ENCODE measurements at places on chromosomes 7 and 10.
A peak's percentile ranks its signal among the peaks of the same experiment; 100 is the strongest.

GRCh38 chr7:114722562-114722961 is 199.3 kb upstream of the MDFIC start:
- DNase-seq: no peak

- peak; percentile 3 for DNase-seq
These were observed 47.2 kb upstream of the SFTPD start for GRCh38 chr10:79995979-79996634.

- DNase-seq: no peak
These were observed 130.7 kb downstream of the SAMD9 start for GRCh38 chr7:92987095-92987494.

- no peak for DNase-seq
These were observed 14.5 kb downstream of the LIMK1 start for GRCh38 chr7:74097937-74098614.

DNA sequence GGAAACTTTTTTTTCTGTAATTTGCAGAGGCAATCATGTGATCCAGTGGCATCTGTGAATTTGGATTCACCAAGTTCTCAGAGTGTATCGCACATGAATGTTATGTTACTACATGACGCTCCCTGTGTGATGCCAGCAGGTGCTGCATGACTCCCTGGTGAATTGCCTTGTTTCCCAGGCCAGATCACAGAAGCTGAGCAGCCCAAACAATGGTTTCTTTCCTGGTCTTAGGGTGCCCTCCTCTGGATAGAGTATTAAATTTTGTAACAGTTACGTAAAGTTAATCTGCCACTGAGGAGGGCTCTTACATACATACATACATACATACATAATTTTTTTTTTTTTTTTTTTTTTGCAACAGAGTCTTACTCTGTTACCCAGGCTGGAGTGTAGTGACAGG is 3.6 kb downstream of the ZSCAN21 start:
- DNase-seq: peak; percentile 89

GRCh38 chr7:96244244-96244991 is 77.5 kb downstream of the SLC25A13 start:
- DNase-seq: no peak

DNA sequence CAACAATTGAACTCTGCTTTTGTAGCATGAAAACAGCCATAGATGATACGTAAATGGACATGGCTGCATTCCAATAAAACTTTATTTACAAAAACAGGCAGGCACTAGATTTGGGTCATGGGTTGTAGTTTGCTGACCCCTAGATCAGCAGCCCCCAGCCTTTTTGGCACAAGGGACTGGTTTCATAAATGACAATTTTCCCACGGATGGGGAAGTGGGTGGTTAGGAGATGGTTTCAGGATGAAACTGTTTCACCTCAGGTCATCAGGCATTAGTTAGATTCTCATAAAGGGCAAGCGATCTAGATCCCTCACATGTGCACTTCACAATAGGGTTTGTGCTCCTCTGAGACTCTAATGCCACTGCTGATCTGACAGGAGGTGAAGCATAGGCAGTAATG is 16.5 kb upstream of the ANK3 start:
- DNase-seq: no peak

DNA sequence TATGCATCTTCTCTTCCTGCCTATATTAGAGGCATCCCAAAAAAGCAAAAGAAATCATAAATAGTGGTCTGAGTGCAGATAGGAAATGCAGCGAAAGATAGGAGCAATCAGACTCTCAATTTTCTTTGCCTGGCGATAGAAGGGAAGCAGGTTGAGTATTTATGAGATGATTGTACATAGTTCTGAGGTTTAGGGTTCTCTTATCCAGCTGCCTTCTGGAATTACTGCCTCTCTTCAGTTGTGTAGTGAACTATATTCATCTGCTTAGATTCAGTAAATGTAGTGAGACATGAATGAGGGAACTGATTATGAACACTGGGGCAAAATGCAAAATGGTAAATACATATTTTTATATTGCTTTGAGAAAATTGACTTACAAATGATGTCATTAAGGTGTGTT is 93.0 kb upstream of the CYP26C1 start:
- DNase-seq: no peak

DNA sequence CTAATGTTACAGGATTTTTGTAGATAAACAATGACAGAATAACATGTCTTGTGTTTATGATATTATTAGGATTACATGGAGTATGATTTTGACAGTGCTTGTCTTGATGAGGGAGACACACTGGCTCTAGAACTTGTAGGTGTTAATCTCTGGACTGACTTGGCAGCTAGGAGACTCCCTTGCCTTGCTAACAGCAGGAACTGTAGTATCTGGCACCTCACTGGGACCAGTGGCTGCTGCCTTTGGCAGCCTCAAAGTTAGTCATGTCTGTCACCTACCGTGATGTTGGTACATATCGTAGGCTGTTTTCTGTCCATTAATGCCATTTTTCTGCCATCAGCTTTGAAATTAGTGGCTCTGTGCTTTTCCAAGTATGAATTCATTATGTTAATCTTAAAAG is 261.5 kb downstream of the CDK14 start:
- DNase-seq: no peak

- no peak for DNase-seq
These were observed 169.5 kb downstream of the KIF20B start for GRCh38 chr10:89870936-89871335.

GRCh38 chr10:10785627-10786026 is 232.0 kb upstream of the CELF2 start:
- DNase-seq: no peak

DNA sequence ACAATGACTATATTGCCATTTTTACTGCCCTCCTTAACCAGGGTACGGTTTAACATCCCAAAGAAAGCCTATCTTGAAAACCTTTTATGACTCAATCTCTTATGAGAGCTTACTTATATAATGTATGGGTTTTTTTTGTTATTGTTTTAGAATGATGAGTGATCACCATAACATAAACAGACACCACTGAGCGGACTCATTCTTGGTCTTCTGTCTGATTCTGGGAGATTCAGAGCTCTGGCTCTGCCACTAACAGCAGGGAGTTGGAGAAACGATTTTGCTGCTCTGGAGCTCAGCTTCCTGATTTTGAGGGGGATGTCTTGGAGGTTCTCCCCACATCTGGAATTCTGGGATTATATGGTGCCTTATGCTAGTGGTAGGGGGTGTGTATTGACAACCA is 244.1 kb downstream of the FRMD4A start:
- no peak for DNase-seq

DNA sequence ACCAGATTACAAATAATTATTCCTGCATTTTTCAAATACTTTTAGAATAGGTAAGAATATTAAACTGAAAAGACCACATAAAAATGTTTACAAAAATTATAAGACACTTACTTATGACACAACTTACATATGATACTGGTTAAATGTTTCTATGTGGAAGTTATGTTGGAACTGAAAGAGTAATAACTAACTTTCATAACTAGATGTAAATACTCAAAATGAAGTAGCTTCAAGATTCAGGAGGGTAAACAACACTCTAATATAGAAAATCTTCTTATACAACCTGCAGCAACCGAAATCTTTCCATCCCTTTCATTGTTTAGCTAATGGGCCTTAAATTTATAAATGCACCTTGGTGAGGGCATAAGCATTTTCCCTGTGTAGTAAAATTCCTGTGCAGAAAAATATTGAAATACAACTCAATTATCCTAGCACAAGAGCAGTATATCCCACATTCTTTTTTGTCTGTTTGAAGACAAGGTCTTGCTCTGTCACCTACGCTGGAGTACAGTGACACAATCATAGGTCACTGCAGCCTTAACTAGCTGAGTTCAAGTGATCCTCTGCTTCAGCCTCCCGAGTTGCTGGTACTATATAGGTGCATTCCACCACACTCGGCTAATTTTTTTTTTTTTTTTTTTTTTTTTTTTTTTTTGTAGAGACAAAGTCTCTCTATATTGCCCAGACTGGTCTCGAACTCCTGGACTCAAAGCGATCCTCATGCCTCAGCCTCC is 14.8 kb upstream of the RNF148 start:
- DNase-seq: no peak

GRCh38 chr7:118195837-118196474 is 12.0 kb downstream of the LSM8 start:
- peak; percentile 69 for DNase-seq

- DNase-seq: no peak
These were observed 170.8 kb upstream of the TCF7L2 start for GRCh38 chr10:112779025-112779770.

GRCh38 chr7:129642871-129643549 is 31.5 kb downstream of the NRF1 start:
- peak; percentile 63 for DNase-seq

DNA sequence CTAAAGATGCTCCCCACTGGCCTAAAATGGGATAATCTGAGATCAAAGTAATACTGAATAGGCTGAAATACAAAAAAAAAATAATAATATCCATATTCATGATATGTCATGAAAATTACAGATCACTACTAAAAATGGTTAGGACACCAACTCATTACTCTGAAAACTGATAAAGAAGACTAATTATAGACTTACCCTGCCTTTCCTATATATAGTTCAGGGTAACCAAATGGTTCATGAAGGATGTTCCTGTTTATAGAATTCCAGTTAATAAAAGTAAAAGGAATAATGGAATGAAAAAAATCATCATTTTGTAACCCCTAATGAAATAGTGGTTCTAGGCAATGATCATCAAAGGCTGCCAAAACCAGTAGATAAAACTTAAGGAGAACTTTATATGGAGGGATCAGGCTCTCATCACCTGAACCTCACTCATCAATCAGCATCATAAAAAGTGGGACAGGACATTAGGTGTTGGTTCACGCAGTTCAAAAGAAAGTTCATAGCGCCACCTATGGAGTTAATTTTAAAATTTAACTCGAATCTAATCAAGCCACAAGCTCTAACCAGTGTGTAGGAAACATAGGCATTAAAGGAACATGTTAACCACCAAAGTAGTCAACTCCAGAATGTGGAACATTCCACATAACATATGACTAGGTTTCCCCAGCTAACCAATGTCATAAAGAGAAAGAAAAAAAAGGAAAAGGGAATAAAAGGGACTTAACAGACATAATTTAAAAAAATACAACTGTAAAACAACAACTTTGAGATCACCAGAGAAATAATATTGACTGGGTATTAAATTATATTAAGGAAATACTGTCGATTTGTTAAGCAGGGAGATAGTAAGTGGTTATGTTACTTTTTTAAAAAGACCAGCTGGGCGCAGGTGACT is 35.7 kb downstream of the P4HA1 start:
- DNase-seq: peak; percentile 15

GRCh38 chr7:88546808-88547207 is 212.7 kb upstream of the ZNF804B start:
- peak; percentile 18 for DNase-seq

DNA sequence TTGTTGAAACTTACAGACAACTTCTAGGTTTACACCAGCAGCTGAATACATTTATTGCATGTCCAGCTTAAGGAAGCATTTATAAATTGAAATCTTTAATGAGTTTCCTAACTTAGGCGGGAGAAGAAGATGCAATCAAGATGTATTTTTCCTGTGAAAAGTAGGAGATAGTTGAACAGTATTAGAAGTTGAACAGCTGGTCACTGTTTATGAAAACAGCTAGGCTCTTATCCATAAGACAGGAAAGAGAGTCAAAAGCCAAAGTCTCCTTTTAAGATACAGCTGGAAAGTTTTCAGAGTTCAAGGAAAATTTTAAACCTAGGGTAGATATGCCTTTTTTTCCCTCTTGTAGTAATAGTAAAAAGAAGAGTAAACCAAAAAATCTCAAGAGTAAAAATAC is 236.1 kb upstream of the FERD3L start:
- no peak for DNase-seq

DNA sequence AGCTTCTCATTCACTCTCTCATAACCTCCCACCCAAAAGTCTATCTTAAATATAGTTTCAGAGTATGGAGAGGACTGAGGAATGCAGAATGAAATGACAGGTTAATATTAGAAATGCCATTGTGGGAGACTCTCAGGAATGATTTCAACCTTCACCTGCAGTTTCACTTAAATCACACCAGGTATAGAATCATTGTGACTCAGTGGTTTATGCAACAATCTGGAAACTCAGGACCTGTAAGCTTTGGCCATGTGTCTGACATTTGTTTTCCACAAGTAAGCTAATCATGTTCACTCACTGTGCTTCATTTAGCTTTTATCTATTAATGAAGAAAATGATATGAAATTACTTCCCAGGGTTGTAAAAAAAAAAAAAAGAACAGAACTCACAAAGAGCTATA is 8.7 kb upstream of the PTPN12 start:
- DNase-seq: no peak

- DNase-seq: peak; percentile 69
These were observed 816 bp upstream of the SDK1 start for GRCh38 chr7:3300221-3300650.

- DNase-seq: peak; percentile 23
These were observed 139.2 kb downstream of the USP6NL start for GRCh38 chr10:11472158-11472753.

DNA sequence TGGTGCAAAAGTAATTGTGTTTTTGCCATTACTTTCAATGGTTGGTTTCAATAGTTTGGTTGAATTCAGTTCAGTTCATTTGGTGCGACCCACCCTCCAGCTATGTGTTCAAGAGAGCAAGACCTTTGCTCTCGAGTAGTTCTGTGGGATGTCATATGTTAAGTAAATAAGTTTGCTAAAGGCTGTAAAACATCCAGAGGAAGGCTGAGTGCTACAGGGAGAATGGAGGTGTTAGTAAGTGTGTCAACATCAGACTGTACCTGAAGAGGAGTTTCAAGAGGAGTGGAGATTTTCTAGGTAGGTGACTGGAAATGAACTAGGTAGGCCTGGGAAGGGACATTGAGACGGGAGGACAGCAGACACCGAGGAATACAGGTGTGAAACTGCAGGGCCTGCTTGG is 147.7 kb downstream of the SH2D4B start:
- DNase-seq: no peak

DNA sequence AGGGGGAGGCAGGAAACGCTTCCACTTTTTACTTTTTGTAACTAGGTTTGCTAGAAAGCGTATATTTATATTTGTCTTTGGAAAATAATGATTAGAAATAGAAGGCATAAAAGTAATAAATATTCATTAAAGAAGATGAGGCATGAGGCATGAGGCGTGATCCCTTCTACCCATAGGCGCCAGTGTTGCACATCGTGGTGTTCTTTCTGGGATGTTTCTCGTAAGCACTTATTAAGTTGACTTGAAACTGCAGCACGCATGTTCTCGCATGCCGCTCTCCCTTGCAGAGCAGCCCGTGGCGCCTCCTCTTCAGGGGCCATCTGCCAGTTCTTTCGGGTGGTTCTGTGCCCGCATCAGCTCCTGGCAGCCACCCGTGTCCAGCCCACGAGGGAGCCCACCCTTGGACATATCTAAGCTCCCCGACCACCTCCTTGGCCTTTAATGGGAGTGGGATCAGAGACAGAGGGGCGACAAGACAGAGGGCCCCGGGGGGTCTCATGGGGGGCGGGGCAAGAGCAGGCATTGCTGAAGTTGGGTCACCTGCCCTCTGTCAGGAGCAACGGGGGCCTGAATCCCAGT is 28.5 kb upstream of the CSGALNACT2 start:
- no peak for DNase-seq

GRCh38 chr7:90552521-90552920 is 43.6 kb upstream of the CDK14 start:
- DNase-seq: peak; percentile 32

GRCh38 chr10:112246-112645 is 23.0 kb upstream of the ZMYND11 start:
- no peak for DNase-seq

- no peak for DNase-seq
These were observed 23.5 kb upstream of the ZNF12 start for GRCh38 chr7:6730343-6730633.

All from NCI-H1092 treated with DMSO at 0.1 percent for 48 hours (cell line).